ENCODE measurements at places on chromosomes 6 and 20.

- DNase-seq = no peak
These were observed 226.4 kb downstream of the FNDC1 start for GRCh38 chr6:159395609-159396008.

- no peak for DNase-seq
These were observed 77.8 kb downstream of the NCR2 start for GRCh38 chr6:41413250-41413649.

DNA sequence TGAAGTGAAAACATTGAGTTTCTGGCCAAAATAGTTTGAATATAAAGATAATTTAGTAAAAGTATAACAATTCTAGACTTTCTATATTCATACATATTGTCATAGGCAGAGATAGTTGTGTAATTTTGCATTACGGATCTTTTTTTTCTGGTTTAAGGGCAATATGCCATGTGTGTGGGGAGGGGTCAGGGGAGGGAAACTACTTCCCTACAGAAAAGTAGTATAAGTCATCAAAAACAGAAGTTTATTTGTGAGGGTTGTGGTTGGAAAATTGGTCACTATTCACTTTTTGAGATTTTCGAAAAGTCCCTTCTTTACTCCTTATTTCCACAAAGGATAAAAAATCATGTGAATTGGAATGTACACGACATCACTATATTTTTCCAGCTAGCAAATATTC, 288.2 kb upstream of the PREP start:
- no peak for DNase-seq

GRCh38 chr20:63224412-63225081, 8.6 kb upstream of the YTHDF1 start:
- DNase-seq = no peak

DNA sequence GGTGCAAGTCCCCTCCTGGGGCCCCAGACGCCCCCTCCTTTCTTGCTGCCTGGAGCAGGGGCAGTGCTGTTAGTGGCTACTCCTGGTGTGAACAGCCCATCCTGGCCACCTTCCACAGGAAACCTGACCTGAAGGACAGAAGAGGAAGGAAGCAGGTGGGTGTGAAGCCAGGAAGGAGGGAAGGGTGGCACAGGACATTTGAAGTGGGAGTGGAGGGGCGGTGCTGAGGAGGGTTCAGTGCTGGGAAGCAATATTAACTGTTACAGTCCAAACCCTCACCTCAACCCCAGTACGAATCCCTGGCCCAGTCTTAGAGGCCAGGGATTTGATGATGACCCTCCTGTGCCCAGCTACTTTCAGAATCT, 766 bp downstream of the PRICKLE4 start:
- no peak for DNase-seq

- no peak for DNase-seq
These were observed 608.2 kb downstream of the PRKN start for GRCh38 chr6:162119341-162119740.
